ENCODE measurements at places on chromosomes 3 and 15.

DNA sequence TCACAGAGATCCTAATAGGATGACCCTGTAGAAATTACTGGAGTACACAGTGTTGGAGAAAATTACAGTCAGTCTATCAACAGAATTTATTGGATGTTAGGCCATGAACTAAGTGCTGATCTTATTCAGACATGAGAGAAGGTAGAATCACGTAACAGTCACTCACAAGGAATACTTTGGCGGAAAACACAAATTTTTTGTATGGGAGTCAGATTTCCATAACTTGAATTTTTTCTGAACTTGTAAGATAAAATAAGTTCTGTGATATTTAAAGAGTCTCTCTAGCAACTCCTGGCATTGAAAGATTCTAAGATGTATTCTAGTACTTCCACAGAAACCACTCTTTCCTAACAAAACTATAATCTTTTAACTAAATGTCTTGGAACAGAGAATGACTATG is 178.8 kb upstream of the MME start:
- DNase-seq: no peak

GRCh38 chr3:181712226-181712552 is 464 bp downstream of the SOX2 start:
- DNase-seq: no peak

- DNase-seq: no peak
Observed at GRCh38 chr3:177451864-177452830, 254.9 kb upstream of the TBL1XR1 start.

- DNase-seq: no peak
Observed at GRCh38 chr15:81480645-81481053, 106.6 kb upstream of the TMC3 start.

DNA sequence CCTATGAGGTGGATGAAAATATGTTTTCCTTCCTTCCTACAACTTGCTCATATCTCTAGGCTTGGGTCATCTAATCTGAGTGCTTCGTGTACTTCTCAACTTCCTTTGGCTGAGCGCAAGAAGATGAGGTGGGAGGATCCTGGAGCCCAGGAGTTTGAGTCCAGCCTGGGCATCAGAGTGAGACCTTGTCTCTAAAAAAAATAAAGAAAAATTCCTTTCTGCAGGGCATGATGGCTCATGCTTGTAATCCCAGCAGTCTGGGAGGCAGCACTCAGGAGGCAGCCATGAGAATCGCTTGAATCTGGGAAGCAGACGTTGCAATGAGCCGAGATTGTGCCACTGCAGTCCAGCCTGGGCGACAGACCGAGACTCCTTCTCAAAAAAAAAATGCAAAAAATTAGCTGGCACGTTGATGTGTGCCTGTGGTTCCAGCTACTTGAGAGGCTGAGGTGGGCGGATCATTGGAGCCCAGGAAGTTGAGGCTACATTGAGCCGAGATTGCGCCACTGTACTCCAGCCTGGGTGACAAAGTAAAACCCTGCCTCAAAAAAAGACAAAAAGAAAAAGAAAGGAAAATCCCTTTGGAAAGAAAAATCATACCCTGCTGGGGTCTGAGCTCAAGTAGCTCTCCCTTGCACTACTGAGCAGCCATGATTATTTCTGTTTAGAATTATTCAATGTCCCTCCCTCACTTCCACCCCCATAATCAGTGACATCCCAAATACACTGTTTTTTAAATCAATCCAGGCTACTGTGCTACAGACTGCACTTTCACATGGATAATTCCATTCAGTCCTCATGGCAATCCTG is 28.0 kb upstream of the RAB11A start:
- DNase-seq: no peak

Measured in stimulated activated CD4-positive, alpha-beta T cell treated with anti-CD3 and anti-CD28 coated beads, Interleukin-15, amount 100 ng/mL, for 1 hour (primary cell).